Endodermal cell (in vitro differentiated cells): ENCODE measurements at places on chromosomes 13 and 19. TPM values are rescaled to one million over a fixed set of nuclear protein-coding genes. Genes with fewer than 3 reads are reported as not detected.

The PEG3 gene
- total RNA-seq, result not detected in 3 replicates

The THSD8 gene
- total RNA-seq, result 31.6 and 34.4 TPM in 2 replicates

The PNPLA6 gene
- 74.4 to 93.2 TPM (median 86.1 TPM) in 3 replicates for total RNA-seq

The ZNF850 gene
- 6.4 to 30.8 TPM (median 30.7 TPM) in 3 replicates for total RNA-seq

The WTIP gene
- total RNA-seq, result 48.6 and 53.5 TPM in 2 replicates

DNA sequence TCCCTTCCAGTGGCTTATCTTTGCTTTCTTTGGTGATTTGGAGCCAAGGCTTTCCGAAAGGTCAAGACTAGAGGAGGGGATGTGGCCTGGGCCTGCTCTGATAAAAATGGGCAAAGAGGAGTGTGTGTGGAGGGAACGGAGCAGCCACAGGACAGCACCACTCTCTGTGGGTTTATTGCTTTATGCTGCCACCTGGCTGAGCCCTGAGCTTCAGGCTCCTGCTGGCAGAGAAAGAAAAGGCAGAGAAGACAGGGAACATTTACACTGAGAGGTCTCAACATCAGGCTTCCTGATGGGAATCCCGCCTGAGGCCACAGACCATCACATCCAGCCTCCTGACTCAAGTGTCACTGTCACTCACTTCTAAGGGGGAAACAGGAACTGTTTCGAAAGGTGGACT is 9.2 kb upstream of the GSX1 start:
- peak; percentile 75 for DNase-seq

DNA sequence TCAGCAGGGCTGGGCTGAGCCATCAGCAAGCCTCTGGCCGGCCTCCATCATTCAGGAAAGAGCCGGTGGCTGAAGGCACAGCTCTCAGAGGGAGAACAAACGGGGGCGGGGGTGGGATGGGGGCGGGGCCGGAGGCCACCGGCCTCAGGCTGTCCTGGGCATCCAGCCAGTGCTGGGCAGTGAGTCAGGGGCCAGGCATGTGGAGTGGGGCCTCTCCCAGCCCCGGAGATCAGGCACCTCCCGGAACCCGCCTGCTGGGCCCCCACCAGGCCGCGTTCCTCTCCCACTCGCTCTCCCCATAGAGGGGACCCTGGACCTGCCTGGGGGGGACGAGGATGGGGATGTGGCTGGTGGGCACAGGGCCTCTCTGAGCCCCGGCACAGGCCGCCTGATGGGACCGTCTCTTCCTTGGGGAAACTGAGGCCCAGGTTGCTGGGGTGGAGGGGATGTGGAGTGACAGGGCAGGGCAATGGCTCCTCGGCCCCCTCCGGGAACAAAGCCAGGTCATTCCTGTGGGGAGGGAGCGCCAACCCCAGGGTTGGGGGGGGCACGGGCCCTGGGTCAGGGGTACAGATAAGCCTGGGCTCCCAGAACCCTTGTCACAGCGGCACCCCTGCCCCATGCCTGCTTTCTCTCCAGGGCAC is 12.9 kb downstream of the SPC24 start:
- peak; percentile 94 for DNase-seq

GRCh38 chr13:41707194-41707821 is 250.0 kb downstream of the RGCC start:
- no peak for DNase-seq

GRCh38 chr13:114076329-114077090 is 55.9 kb downstream of the RASA3 start:
- DNase-seq, result no peak

DNA sequence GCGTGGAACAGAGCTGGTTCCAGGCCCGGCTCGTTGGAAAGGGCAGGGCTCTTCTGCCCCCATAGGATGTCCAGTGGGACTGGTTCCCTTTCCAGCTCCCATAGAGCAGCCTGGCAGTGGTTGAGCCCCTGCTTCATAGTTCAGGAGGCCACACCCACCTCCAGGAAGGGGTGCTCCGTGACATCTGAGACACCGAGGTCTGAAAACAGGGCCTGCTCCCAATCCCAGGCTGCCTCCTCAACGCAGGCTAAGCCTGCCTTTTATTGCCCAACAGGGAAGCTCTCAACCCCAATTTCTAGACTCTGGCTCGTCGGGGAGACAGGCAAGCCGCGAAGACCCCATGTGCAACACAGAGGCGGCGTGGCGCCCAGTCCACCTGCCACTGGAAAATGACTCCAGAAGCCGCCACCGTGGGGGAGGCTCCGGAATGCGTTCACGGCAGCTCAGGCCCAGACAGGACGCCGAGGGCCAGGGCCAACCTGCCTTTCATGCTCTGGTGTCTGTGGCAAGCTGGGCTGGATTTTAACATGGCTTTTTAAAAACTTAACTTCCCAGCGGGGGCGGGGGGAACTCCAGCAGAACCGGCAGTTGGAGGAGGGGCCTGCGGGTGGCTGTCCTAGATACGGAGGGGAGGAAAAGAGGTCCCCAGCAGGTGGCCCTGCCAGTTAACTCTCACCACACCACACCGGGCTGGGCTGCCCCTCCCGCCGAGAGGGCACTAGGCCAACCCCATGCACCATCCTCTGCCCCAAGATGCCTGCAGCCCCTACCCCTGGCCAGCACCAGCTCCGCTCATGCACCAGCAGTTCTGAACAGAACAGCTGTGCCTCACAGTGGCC is 17.9 kb upstream of the TINCR start:
- DNase-seq, result peak; percentile 94

DNA sequence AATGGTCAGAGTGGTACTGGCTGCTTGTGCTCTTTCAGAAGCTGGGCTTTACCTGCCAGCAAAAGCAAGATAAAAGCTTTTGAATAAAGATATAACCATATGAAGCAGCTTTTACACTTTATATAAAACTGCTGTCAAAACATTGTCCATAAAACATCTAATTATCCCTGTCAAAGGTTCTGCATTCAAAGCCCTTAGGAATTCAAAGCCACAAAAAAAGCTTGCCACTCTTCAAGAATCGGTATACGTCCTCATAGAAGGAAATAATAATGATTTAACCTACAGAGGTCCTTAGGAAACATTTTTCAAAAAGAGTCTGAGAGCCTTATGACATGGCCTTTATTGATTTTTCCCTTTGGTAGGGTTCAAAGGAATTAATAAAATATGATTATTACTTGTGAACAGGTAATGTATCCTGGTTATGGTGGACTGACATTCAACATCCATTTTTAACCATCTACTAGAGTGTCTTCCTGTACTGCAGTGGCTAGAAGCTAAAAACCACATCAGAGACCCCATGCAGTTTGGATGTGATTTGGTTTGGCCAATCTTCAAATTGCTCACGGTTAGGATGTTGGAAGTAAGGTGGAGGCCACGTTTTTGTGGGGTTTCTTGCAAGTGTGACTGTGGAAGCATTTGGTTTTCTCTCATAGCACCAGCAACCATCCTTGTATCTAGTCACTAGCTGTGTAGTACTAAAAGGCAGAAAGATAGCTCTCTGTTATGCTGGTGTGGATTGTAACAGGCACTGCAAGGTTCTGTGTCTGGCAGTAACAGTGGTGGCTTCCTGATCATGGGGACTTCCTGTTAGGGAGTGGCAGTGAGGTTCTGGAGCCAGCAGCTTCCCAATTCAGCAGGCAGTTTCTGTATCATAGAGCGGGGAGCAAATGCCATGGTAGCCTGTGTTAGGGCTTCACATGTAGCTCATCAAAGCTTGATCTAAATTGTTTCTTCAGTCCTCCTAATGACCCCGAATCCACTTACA is 441.5 kb downstream of the DIAPH3 start:
- peak; percentile 65 for DNase-seq

DNA sequence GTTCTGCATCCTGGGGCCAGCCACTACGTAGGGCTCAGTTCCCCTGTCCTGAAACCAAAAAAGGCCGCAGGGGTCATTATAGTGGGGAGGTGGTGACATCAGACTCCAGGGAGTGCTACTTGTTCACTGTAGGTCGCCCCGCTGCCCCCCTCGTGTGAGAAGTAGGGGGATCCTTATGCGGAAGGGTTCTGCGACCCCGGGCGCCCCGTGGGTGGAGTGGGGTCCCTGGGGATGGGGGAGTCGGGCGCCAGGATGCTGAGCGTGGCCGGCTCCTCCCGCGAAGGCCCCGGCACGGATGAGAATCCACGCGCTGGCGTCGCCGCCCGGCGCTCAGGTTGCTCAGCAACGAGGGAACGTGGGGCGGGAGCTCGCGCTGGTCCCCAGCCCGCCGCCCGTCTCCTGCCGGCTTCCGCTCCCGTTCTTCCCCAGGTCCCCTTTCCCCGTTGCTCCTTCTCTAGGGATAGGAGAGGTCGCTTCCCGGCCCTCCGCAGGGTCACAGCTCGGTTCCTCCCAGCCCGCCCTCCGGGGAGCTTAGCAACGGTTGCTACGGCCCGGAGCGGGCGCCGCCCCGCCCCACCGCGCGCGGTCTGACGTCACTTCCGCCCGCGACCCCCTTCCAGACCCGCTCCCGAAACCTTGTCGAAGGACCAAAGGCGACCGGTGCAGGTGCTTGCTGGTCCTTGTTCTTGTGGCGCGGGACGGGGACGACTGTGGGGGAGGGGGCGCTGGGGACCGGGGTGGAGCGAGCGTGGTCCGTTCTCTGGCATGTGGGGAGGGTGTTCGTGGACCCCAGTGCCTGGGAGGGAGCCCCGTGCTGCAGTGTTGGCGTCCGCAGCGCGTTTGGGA is at the start of gene NAT14:
Gene NAT14 (plus strand): TSS at position 596 of the 846 bp plus-strand sequence. CDS start 521 bp downstream, outside the sequence.
- DNase-seq, result peak; percentile 96

GRCh38 chr19:3643674-3644313 is 17.2 kb upstream of the CACTIN start:
- no peak for DNase-seq

DNA sequence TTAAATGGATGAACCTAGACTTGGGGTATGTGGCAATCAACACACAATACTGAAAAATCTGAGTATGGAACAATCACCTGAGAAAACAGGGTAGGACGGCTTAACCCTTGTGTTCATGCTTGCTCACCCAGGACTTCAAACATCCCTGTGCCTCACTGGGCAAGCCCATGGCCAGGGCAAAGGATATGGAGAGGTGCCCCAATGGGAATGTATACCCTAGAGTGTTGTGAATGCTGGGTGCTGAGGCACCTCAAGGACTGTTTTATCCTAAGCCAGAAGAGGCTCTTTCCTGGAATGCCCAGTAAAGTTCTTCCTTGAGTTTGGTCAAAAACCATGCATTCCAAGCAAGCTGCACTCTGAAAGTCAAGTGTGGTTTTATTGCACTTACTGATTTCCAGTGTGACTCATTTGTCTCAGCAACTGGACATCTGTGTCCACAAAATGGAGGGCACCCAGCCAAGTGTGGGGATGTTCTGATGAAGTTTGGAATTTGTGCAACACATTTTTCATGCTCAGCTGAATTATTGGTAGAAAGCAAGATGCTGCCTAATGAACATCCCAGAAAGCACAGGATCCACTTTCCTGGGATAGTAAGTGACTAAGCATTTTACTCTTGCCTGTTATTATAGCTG is 531.3 kb downstream of the RFC3 start:
- no peak for DNase-seq

DNA sequence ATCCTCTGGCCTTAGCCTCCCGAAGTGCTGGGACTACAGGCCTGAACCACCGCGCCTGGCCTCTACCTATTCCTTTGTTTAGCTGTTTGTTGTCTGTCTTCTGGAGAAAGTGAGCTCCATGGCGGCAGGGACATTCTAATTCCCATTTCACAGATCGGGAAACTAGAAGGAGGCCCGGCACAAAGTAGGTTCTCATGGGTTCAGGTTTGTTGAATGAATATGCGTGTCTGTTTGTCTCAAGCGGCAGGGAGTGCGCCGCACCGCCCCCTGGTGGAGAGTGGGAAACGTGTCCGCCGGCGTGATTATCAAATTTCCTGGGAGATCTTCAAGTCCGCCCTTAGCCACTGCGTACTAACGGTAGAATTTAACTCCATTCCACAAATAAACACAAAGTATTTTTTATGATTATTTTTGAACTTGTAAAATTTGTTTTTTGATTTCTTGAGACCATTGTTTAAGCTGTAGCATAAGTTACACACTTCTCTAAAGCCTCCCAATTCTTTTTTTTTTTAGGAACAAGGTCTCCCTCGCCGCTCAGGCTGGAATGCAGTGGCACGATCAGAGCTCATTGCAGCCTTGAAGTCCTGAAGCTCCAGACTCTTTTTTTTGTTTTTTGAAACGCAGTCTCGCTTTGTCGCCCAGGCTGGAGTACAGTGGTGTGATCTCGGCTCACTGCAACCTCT is 8.9 kb upstream of the CCDC9 start:
- peak; percentile 92 for DNase-seq

DNA sequence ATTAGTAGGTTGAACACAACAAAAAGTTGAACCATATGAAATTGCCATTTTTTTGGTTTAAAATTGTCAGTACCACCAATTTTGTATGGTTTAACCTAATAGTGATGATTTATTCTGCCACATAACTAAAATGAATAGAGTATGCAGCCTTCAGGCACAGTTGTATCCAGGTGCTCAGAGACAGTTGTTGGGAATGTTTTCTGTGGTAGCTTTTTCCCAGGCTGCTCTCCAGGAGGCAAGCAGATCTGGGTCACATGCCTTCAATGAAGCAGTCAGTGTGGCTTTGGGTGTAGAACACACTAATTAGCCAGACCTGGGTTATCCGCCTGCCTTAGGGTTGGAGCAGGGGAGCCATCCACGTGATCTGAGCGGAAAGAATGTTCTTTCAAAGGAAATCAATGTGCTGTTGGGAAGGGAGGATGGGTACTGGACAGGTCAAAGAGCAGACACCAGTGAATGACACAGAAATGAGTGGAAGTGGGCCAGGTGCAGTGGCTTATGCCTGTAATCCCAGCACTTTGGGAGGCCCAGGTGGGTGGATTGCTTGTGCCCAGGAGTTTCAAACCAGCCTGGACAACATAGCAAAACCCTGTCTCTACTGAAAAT is 28.6 kb downstream of the MARK4 start:
- DNase-seq, result no peak

- no peak for DNase-seq
These were observed 418.6 kb downstream of the OXGR1 start for GRCh38 chr13:96575423-96576320.

GRCh38 chr19:34135821-34136611 is 36.3 kb upstream of the LSM14A start:
- DNase-seq, result no peak
